CD4-positive, alpha-beta T cell treated with Interleukin-2 at 100 ng/mL for 4 hours (primary cell): ENCODE measurements at places on chromosomes 2 and 18.

DNA sequence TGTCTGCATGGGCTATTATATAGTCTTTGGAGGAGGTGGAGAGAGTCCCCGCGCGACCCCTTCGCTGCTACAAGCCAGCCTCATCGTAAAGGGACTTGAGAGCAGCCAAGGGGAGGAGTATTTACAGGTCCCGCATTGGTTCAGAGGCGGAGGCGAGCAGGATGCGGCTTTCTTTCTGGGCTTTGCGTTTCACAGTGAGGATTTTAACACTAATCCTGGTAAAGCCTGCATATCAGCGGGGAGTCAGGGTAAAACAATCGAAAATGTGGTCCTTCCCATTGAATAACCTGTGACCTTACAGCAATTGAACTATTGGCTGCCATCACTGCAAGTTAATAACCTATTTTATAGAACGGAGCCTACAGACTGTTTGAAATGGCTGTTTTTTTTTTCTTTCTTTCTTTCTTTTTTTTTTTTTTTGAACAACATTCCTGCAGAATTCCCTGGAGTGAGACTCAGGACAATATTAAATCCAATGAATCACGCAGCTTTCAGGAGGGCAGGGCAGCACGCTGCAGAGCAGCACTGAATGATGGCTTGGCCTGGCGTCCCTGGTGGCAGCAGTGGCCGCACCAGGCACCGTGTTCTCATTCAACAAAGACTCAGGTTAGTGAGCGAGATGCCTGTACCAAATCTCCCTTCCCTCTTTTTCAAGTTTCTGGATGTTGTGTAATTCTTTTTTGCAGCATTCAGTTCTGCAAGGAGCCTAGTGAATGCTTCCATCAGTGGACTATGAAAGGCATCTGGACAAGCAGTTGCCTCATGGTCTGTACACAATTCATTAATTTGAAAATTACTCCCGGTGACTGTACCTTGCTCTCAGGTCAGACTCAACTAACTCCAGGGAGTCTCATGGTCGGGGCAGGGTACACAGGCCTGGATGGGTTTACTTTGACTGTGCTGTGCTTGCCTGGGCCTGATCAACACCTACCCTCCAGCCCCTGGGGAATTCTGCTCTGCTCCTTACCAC lies 19.8 kb downstream of the SMIM21 start:
- no peak for DNase-seq

DNA sequence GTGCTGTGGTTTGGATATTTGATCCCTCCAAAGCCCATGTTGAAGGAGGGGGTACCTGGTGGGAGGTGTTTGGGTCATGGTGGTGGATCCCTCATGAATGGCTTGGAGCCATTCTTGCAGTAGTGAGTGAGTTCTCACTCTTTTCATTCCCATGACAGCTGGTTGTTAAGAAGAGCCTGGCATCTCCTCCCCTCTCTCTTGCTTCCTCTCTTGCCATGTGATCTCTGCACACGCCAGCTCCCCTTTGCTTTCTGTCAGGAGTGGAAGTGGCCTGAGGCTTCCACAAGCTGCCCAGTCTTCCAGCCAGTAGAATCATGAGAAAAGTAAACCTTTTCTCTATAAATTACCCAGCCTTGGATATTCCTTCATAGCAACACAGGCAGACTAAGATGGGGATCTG lies 8.6 kb downstream of the ADD2 start:
- DNase-seq, result no peak

- no peak for DNase-seq
These were observed 1056.7 kb upstream of the FANCL start for GRCh38 chr2:59297816-59298215.

GRCh38 chr2:204452464-204453023 lies 92.7 kb upstream of the PARD3B start:
- no peak for DNase-seq

DNA sequence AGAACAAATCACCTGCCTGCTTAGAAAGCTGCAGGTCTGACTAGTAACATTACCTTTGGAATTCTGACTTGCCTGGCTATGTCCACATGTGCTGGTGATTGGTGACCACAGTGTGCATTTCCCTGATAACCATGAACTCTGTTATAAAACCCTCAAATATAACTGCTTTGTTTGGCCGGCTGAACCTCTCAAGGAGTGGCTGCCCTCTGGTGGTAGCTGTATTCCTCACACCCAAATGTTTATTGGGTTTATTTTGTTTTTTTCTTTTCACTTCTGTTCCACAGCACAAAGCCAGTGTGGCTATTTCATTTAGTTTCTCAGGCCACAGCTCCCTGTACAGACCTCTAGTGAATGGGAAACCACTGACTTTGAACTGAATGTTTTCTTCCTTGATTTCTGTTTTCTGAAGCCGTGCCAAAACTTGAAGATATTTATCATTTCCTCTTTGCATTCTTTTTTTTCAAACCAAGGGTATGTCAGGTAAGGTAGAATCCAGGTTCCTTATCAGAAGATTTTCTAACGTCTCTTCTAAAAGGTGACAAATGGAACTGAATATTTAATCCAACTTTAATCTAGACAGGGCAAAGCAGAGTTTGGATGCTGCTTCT lies 549.0 kb upstream of the VRK2 start:
- DNase-seq, result peak; percentile 11

- no peak for DNase-seq
These were observed 145.9 kb upstream of the COPS8 start for GRCh38 chr2:236939721-236940231.
